ENCODE measurements at places on chromosomes 1 and 21.

DNA sequence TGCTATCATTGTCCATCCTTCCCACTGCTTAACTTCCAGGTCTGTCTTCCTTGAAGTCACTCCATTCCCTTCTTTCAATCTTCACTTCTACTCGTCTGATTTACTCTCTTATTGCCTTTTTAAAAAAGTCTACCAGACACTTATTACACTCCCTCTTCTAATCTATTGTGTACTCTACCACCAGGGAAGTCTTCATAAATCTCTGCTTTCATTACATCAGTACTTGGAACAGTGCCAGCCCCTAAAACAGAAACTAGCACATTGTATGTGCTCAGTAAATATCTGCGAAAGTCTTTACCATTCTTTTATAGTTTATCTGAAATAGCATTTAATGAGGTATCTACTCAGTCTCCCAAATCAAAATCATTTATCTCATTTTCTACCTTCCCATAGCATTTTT is 236.4 kb downstream of the USH2A start:
- no peak for DNase-seq

DNA sequence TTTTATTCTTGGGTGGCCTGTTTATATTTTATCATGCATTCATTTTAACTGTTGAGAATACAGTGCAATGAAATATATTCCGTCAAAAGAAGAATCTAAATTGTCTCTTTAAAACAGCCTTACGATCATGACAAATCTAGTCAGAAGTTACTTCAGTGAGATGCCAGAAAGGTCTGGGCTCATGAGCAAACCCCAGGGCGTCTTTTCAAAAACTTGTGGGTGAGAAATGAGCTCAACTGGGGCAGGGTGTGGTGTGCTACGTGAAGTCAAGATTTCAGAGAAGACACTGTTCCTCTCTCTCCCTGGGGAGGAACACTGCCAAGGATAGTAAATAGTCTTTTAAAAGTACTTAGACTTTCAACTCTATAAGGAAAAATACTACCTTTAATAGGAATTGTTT is 13.4 kb upstream of the UAP1 start:
- no peak for DNase-seq

DNA sequence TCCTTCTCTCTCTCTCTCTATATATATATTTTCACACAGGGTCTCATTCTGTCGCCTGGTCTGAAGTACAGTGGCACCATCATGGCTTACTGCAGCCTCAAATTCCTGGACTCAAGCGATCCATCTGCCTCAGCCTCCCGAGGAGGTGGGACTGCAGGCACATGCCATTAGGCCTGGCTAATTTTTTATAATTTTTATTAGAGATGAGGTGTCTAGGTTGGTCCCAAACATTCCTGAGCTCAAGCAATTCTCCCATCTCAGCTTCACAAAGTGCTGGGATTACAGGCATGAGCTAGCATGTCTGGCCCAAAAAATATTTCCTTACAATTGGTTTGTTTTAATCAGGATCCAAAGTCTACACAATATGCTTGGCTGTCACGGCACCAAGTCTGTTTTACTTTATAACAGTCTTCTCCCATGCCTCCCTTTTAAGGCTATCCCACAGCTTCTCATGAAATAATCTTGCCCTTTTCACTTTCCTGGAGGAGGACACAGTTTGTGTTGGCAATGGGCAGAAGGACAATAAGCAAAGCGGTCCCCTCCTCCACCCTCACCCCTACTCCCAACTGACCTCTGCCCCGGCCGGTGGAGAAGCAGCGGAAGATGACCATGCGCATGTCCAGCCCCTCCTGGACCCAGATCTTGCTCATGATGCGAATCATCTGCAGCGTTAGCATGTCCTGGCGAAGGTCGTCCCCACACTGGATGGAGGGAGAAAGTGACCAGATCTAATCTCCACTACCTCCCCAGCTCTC is 28.2 kb upstream of the PPP1R15B start:
- DNase-seq: no peak

GRCh38 chr1:116412898-116413297 is 39.9 kb downstream of the ATP1A1 start:
- no peak for DNase-seq

- DNase-seq: no peak
Measured at GRCh38 chr1:43956234-43956633, 9.5 kb downstream of the IPO13 start.

GRCh38 chr1:185495898-185496297 is 178.9 kb upstream of the IVNS1ABP start:
- DNase-seq: no peak

GRCh38 chr1:20717452-20718342 is at the start of gene KIF17:
Gene KIF17, minus strand, starts transcription at chr1:20718007. Its CDS starts 301 bp downstream, at chr1:20717706.
- peak; percentile 36 for DNase-seq

DNA sequence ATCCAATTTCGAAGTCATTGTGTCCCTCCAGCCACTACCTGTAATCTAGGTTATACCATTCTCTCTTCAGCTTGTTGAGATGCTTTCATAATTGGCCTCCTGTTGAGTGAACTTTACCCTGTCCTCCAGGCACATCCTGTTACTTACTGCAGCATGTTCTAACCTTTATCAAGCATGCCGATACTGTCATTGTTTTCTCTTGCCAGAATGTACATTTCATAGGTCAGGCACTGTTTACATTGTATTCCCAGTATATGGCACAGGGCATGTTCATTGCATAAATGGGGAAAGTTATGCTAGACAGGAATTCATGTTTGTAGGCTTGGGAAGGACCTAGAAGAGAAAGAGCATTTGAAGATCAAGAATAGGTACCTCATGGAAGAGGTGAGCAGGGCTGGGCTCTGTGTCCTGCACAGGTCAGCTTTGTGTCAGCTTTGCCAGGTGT is 10.2 kb downstream of the CXADR start:
- DNase-seq: no peak

DNA sequence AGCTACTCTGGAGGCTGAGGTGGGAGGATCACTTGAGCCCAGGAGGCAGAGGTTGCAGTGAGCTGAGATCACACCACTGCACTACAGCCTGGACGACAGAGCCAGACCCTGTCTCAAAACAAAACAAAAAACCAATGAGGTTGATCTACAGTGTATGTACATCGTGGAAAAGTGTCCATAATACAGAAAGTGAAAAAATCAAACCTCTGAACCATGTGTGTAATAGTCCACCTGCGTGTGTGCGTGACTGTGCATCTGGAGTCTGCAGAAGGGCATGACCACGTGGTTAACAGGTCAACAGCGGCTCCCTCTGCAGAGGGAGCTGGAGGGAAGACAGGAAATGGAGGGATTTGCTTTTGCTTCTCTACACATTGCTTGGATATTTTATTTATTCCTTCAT is 32.4 kb upstream of the ENO1 start:
- DNase-seq: no peak

DNA sequence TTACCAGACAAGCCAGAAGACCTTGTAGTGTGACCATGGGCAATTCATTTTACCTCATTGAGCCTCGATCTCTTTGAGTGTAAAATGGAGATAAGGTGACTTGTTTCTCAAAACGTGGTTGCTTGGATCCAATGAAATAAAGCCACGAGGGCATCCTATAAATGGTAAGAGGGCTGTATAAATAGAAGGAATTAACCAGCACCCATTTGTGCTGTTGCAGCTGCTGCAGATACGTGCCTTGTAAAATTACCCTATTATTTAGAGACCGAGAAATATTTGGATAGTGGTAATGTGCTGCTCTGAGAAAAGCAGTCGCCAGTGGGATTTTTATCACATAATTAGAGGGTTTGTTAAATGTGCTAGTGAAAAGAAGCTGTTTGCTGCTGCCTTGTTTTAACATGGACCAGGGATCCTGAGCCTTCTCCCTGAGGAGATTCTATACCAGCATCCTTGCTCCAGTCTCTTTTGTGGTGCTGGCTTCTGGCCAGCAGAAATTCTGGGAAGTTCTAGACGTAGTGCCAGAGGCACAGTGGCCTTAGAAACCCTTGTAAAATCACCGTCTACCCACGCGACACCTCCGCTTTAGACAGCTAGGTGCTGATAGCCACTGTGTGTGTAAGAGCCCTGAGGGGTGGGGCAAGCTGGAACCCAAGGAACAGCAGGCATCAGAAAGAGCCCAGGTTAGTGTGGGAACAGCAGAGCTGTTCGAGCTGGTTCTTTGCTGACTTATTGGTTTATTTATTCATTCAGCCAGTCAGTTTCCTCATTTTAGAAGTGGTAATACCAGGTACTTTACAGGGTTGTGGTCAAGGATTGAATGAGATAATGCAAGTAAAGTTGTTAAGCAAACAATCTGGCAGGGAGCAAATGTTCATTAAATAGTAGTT is 137.5 kb downstream of the NOS1AP start:
- DNase-seq: no peak

DNA sequence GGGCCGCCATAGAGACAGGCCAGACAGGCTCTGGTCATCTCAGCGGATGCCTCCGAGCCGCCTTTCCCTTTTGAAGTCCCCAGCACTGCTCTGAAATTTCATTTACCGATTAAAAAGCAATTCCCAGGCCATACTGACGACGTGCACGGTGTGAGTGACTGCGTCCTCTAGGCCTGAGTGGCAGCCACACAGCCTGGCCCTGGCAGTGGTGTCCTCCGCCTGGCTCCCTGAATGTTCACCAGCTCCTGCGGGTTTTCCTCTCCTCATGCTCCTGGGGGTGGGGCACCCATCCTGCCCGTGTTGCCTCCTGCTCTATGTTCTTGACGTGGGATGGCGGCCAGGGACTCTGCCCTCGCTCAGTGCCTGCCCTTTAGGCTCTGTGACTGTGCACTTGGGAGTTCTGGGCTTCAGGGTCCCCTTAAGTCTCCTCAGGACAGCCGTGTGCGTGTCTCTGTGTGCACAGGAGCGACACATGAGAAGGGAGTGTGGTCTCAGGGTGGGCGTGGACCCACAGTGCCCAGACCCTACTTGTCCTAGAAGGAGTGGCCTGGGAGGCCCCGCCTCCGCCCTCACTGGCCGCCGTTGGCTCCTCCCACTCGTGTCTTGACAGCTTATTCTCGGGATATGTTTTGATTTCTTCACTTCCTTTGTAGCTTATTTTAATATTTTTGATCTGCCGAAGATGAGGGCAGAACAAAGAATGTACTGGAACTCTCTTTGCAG is 3.6 kb downstream of the SKI start:
- DNase-seq: no peak

- DNase-seq: no peak
Measured at GRCh38 chr1:245579881-245580280, 425.1 kb downstream of the KIF26B start.

GRCh38 chr1:40926441-40926840 is 53.1 kb upstream of the CTPS1 start:
- no peak for DNase-seq

- peak; percentile 20 for DNase-seq
Measured at GRCh38 chr1:17437580-17438317, 1.7 kb downstream of the RCC2 start.

DNA sequence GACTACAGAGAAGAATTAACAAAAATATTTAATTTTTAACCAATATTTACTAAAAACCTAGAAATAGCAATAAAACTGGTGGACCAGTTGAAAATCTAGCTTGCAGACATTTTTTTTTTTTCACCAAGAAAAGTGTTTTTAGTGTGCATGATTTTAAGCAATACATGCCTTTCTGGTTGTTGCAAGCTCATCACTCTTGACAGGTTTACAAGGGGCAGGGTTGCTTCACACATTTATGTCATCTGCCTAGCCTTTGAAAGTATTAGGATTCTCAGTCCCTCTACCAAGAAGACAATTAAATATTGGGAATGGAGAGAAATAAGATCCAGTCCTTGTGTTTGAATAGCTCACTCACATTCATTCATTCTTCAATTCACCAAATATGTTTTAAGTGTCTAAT is 53.8 kb upstream of the LYPLAL1 start:
- DNase-seq: no peak

DNA sequence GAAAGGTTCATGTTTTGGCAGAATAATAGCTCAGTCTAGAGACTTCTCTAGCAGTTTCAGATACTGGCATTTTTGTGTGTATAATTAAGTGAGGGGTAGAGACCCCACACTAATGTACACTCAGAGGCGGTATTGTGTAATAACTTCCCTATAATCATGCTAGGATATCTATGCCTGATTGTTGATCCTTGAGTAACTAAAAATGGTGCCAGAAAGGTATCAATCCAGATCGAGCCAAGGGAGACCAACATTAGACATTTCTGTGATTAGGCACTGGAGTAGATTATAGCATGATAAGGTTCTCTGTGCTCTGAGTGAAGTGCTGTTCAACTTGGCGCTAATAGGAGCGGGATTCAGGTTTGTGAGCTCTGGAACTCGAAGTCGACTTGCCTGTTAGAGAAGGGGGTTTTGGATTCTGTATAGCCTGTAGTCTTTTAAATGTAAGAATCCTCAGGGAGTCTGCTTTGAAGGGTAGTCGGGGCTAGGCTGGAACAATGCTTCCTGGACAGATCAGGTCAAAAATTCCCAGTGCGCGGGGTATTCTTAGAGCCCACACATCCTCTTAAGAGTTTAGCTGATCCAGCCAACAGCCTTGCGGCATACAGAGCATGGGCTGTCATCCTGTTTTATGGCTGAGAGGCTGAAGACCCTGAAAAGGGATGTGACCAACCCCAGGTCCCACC is 24.2 kb downstream of the MAN1C1 start:
- no peak for DNase-seq

DNA sequence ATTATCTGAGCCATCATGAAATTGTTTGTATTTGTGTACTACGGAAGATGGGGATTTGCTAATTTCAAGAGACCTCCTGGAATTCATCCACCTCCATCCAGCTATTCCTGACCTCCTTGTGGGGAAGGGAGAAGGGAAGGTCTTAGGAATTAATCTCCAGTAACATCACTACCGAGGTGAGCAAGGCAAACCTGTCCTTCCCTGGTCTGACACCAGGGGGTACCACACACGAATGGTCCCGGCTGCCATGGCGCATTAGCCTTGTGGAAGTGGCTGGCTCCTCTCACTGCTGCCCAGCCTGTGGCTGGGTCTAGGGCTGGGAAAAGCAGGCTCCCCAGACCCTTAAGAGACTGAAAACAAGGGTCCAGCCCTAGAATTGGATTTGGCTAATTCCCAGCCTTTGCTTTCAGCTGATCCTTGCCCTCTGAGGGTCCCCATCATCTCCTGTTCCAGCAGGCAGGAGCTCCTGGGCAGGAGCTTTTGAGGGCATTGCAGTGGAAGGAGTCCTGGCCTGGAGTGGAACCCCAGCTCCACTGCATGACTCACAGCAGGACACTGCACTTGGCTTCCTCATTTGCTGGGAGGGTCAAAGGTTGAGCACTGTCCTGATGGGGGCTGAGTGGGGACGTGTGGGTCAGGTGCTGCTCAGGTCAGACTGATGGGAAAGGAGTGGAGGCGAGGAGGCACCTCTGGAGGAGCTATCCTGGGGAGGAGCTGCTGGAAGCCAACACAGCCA is 34.8 kb downstream of the RIMS3 start:
- no peak for DNase-seq

- no peak for DNase-seq
Measured at GRCh38 chr1:207070811-207071210, 17.7 kb downstream of the PFKFB2 start.

GRCh38 chr1:179938752-179939151 is 15.9 kb upstream of the CEP350 start:
- DNase-seq: no peak

- DNase-seq: no peak
Measured at GRCh38 chr1:2961081-2961480, 60.2 kb upstream of the ACTRT2 start.

DNA sequence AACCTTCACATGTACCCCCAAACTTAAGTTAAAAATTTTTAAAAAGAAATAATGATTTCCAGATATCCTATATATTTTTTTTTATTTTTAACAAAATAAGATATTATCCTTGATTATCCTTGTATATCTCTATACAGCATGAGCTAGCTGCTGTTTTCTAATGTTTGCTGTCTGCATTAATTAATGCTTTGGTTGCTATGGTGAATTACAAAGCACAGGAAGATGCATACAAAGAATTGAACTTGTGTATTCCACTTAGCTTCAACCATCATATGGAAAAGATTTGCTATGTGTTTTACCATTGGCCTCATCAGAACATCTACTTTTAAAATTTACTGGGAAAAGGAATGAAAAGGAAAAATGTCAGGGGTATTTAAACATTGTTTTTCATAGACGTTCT is 35.4 kb downstream of the VPS45 start:
- DNase-seq: no peak
